ENCODE measurements at places on chromosomes 3 and 15.
A peak's percentile ranks its signal among the peaks of the same experiment; 100 is the strongest.

- no peaks in the 10 kb centered on the region for H3K27me3 ChIP-seq
- no peaks in the 10 kb centered on the region for H3K4me1 ChIP-seq
- DNase-seq: no peak
- no peak overlapping the region for H3K27ac ChIP-seq
- no peak overlapping the region for H3K4me3 ChIP-seq
- H3K36me3 ChIP-seq: peaks cover 75% of the 10 kb centered on the region
Observed at GRCh38 chr15:22902578-22902977, 64.1 kb downstream of the NIPA2 start.

GRCh38 chr15:63473007-63473748 is 31.2 kb upstream of the USP3 start:
- no peak overlapping the region for H3K4me3 ChIP-seq
- no peaks in the 10 kb centered on the region for H3K27me3 ChIP-seq
- H3K27ac ChIP-seq: no peak overlapping the region
- DNase-seq: no peak

DNA sequence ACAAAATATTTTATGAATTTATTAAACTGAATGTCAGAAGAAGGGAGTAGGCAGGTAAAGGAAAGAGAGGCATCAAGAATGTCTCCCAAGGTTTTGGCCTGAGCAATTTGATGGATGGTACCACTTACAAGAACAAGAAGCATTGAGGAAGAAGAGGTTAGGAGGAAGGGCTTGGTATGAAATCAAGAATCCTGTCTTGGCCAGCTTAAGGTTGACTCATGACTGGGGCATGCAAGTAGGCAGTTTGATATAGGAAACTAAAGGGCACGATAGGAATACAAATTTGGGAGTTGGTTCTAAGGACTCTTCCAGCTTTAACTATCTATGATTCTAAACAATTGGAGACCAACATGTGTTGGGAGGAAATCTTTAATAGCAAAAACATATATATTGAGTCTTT is 79.1 kb downstream of the NTRK3 start:
- peaks cover 20% of the 10 kb centered on the region for H3K36me3 ChIP-seq
- no peak overlapping the region for H3K4me3 ChIP-seq
- peaks cover 3% of the 10 kb centered on the region for H3K4me1 ChIP-seq
- no peaks in the 10 kb centered on the region for H3K27me3 ChIP-seq

DNA sequence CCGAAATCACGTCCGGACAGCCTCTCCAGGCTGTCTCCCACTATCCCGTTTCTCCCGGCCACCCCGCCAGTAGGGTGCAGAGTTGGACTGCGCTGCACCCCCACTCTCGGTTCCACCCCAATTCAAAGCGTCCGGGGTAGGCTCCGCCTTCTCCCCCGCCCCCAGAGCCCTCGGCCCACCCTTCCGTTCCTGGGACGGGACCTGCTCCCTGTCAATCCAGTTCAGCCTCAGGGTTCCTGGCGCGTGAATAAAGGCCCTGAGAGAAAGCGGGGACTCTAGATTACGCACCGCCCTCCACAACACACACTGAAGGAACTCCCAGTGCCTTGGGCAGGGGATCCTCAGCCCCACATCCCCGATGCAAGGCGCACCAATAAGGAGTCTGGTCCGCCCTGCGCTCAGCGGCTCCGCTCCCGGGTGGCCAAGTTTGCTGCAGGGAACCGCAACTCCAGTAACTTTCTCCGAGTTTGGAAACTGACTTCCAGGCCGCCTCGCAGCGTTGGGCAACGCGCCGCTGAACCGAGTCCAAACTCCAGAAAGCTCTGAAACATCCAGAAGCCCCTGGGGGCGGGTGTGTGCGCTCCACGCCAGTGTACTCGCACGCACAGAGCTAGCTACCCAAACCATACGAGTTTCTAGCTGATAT is 1.9 kb downstream of the ADAMTS9 start:
- H3K27me3 ChIP-seq: no peaks in the 10 kb centered on the region
- peak overlapping the region; percentile 96 for H3K27ac ChIP-seq
- no peaks in the 10 kb centered on the region for H3K4me1 ChIP-seq

DNA sequence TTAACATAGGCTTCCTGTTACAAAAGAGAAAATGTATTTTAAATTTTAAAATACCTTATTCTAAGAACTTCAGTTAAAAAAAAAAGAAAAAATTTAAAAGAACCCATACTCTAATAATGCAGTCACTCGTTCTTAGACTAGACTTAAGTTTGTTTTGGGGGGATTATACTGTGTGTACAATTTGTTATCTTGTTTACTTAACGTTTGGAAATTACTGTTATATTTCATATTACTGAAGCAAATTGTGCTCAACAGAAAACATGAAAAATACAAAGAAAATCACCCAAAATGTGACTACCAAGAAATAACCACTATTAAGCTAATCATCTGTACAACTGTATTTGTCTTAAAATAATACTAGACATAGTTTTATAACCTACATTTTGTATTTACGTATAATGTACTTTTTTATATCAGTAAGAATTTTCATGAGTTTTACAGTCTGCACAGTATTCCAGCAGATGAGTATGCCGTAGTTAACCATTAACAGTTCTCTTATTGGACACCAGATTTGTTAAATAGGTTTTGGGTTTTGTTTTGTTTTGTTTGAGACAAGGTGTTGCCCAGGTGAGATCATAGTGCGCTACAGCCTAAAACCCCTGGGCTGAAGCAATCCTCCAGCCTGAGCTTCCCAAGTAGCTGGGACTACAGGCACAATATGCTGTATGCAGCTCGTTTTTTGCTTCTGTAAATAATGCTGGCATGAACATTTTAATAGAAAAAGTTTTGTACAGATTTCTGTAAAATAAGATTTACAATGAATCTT is 88.8 kb upstream of the CHD2 start:
- H3K36me3 ChIP-seq: no peaks in the 10 kb centered on the region
- H3K27ac ChIP-seq: peak overlapping the region; percentile 98
- no peaks in the 10 kb centered on the region for H3K27me3 ChIP-seq

DNA sequence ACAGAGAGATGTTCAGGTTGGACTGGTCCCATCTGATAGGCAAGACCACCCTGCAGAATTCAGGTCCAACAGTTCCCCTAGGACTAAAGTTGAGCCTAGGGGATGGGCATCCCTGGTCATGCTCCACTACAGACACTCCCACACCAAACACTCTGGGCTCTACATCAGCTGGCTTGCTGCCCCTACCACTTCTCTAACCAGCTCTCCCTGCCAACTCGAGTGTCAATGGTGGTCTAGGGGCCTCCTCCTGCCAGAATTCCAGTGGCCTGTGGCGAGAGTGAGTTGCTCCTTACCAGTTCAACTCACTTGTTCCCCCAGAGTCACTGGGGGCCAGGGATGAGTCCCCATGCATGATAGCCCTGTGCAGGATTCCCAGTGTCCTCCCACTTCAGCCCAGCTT is 316.2 kb upstream of the PPP2R3A start:
- no peaks in the 10 kb centered on the region for H3K36me3 ChIP-seq
- no peak overlapping the region for H3K27ac ChIP-seq
- H3K4me1 ChIP-seq: no peaks in the 10 kb centered on the region
- H3K27me3 ChIP-seq: no peaks in the 10 kb centered on the region
- DNase-seq: no peak

- H3K36me3 ChIP-seq: peaks cover 17% of the 10 kb centered on the region
- no peak for DNase-seq
- H3K27ac ChIP-seq: peak overlapping the region; percentile 82
- H3K27me3 ChIP-seq: no peaks in the 10 kb centered on the region
Observed at GRCh38 chr3:188236271-188236670, 82.3 kb downstream of the LPP start.

- no peak overlapping the region for H3K4me3 ChIP-seq
- no peak for DNase-seq
- H3K27me3 ChIP-seq: no peaks in the 10 kb centered on the region
- no peak overlapping the region for H3K27ac ChIP-seq
- no peaks in the 10 kb centered on the region for H3K4me1 ChIP-seq
Observed at GRCh38 chr15:40309344-40309862, 1.7 kb upstream of the PLCB2 start.

GRCh38 chr3:148102156-148102555 is 595.5 kb upstream of the AGTR1 start:
- no peaks in the 10 kb centered on the region for H3K36me3 ChIP-seq
- DNase-seq: no peak
- no peak overlapping the region for H3K27ac ChIP-seq

DNA sequence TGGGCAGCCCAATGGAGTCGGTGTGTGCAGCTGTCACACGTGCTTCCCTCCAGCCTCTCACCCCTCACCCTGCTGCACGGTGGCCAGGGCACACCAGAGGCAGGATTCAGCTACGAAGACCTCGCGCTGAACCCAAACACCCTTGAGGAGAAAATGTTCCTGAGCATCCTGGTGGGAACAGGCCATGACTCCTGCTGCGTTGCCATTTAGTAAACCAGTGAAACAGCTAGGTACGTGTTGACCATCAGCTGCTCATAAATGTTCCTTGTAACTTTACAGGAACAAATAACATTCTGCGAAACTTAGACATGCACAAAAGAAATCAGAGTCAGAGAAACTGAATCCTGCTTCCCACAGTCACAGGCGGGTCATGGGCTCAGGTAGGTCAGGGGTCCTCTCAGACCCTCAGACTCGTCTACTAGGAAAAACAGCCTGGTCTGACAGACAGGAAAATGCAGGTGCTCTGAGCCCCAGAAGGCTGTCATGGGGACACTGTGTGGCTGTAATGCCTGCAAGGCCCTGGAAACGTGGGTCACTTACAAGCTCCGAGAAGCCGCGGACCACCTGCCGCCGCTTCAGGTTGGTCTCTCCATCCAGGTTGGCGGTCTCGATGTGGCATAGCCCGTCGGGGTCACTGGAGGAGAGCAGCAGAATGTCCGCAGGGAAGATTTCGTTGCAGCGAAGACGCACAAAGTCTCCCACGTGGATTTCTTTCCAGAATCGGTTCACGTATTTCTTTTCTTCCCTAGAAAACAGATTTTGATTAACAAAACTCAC is 82.5 kb downstream of the ATP10A start:
- no peak for DNase-seq
- peaks cover 12% of the 10 kb centered on the region for H3K36me3 ChIP-seq
- peaks cover 13% of the 10 kb centered on the region for H3K4me1 ChIP-seq
- H3K27me3 ChIP-seq: no peaks in the 10 kb centered on the region
- no peak overlapping the region for H3K4me3 ChIP-seq

DNA sequence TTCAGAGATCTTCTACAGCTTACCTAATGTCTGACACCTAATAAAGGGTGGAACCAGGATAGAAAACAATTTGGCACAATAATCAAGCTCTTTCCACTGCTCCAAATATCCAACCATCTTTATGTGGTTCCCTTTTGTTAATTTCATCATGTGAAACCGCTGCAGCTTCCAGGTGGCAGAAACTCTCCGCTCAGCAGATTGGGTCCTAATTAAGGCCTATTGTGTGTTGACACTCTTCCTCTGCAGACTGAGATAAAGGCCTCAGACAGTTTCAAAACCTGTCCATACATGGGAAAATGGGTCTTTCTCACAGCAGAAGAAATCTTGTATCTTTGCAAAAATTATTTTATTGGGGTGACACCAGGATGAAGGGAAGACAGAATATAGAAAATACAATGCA is 1002.4 kb upstream of the SEMA6D start:
- no peak overlapping the region for H3K4me3 ChIP-seq
- DNase-seq: no peak
- no peak overlapping the region for H3K27ac ChIP-seq
- no peaks in the 10 kb centered on the region for H3K27me3 ChIP-seq
- no peaks in the 10 kb centered on the region for H3K36me3 ChIP-seq

- H3K27ac ChIP-seq: no peak overlapping the region
- no peaks in the 10 kb centered on the region for H3K36me3 ChIP-seq
- H3K4me1 ChIP-seq: no peaks in the 10 kb centered on the region
- H3K4me3 ChIP-seq: no peak overlapping the region
Observed at GRCh38 chr3:63740116-63740515, 79.0 kb upstream of the C3orf49 start.

GRCh38 chr3:168859143-168859542 is 763.4 kb upstream of the GOLIM4 start:
- DNase-seq: no peak
- H3K27me3 ChIP-seq: no peaks in the 10 kb centered on the region

DNA sequence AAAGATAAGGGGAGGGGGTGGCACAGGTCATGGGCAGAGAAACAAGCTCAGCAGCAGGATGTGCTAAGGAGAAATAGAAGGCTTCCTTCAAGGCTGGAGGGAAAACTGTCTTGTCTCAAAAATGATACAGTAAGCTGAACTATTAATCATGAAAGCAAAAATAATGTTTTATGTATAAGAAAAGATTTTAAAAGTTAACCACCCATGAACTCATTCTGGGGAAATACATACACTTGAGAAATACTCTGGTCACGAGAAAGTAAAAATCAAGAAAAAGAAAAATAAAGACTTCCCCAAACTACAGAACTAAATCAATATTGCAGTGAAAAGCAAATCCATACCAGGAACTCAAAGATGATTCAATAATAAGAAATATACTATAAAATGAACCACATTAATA is 80.7 kb downstream of the KLF13 start:
- H3K27me3 ChIP-seq: no peaks in the 10 kb centered on the region
- no peak overlapping the region for H3K27ac ChIP-seq
- peaks cover 2% of the 10 kb centered on the region for H3K4me1 ChIP-seq

DNA sequence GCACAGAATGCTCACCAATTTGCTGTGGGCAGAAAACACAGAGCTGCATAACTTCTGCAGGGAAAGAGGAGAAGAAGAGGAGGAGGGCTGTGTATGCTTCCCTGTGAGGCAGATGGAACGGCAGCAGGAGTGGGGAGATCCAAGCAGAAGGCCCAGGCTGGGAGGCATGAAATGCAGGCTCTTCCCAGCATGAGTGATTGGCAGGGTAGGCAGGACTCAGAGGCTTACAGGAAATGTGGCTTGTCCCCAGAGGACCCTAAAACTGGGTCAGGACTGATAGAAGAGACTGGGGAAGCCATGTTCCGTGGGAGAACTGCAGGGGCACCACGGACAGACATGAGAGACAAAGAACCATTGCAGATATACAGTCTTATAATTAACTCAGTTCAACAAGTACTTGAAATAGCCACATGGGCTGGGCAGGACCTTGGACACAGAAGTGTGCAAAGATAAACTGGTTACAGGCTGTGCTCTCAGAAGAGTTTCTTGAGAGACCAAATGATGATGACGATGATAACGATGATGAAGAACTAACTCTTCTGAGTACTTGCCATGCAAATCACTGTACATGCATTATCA is 286.9 kb downstream of the EPHB1 start:
- H3K27ac ChIP-seq: no peak overlapping the region
- H3K4me1 ChIP-seq: no peaks in the 10 kb centered on the region
- H3K4me3 ChIP-seq: no peak overlapping the region
- H3K27me3 ChIP-seq: no peaks in the 10 kb centered on the region
- peak; percentile 48 for DNase-seq
- H3K36me3 ChIP-seq: no peaks in the 10 kb centered on the region

DNA sequence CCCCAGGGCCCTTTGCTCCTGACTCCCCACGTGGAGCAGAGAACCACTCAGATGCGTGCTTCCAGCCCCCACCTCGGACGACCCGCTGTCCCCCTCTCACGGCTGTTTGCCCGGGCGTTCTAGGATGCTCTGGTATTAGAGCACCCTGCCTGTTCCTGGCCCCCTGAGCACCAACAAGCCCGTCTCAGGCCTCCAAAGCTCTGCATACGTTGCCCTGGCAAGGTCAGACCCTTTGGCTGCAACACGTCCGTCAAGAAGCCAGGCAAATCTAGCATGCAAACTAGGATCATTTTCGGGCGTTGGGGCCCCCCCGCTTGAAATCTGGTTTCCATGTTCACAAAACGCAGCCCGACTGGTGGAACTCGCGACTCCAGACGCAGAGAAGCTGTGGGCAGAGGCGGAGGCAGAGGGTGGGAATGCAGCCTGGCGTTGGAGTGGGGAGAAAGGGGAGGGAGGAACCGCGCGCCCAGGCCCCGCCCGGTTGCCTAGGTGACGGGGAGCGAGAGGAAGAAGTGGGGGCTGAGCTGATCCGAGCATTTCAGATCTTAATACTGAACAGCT is 86.2 kb upstream of the PIAS1 start:
- H3K27me3 ChIP-seq: no peaks in the 10 kb centered on the region
- no peak for DNase-seq
- H3K4me1 ChIP-seq: no peaks in the 10 kb centered on the region
- peak overlapping the region; percentile 45 for H3K27ac ChIP-seq
